D341Med (cell line): ENCODE measurements at places on chromosomes 12 and 14.

DNA sequence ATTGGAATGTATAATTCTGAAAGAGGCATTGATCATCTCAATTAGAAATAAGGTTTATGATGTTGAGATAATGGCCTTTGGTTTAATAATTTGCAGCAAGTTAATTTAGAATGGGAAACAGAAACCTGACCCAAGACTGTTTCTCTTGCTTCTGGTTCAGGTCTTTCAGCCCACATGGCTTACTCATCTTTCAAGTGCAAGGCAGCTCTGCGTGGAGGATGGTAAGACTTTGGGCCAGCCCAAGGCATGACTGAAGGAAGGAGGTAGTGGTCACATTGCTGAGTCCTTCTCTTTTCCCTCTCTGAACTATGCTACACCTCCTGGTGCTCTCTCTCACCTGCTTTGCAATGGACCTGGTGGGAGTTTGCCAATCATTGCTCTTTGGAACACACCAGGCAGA lies 98.7 kb downstream of the CAND1 start:
- DNase-seq = no peak

DNA sequence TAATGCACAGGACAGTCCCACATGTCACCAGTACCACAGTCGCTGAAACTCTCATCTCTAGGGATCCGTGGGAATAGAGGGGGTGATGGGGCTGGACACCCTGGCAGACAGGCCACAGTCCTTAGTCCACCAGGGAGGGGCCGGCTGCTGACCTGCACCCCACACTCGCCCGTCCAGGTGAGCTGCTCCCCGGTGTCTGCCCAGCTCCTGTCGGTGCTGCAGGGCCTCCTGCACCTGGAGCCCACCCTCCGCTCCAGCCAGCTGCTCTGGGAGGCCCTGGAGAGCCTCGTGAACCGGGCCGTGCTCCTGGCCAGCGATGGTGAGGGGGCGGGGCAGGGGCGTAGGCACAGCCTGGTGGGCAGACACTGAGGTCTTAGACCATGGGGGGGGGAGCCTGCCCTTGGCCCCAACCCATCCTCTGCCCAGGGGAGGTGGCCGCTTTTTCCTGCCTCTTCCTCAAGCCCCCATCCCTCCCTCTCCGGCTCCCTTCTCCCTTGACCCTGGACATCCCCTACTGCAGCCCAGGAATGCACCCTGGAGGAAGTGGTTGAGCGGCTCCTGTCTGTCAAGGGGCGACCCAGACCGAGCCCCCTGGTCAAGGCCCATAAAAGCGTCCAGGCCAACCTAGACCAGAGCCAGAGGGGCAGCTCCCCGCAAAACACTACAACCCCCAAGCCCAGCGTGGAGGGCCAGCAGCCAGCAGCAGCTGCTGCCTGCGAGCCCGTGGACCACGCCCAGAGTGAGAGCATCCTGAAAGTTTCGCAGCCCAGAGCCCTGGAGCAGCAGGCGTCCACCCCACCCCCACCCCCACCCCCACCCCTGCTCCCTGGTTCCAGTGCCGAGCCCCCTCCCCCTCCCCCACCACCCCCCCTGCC lies 17.1 kb upstream of the ADSS1 start:
- no peak for DNase-seq

GRCh38 chr12:96195845-96196451 lies 1.8 kb downstream of the ELK3 start:
- peak; percentile 53 for DNase-seq

- DNase-seq = no peak
Measured at GRCh38 chr12:58907391-58907790, 12.9 kb downstream of the LRIG3 start.

- DNase-seq = no peak
Measured at GRCh38 chr14:76765461-76765931, 4.2 kb downstream of the VASH1 start.

DNA sequence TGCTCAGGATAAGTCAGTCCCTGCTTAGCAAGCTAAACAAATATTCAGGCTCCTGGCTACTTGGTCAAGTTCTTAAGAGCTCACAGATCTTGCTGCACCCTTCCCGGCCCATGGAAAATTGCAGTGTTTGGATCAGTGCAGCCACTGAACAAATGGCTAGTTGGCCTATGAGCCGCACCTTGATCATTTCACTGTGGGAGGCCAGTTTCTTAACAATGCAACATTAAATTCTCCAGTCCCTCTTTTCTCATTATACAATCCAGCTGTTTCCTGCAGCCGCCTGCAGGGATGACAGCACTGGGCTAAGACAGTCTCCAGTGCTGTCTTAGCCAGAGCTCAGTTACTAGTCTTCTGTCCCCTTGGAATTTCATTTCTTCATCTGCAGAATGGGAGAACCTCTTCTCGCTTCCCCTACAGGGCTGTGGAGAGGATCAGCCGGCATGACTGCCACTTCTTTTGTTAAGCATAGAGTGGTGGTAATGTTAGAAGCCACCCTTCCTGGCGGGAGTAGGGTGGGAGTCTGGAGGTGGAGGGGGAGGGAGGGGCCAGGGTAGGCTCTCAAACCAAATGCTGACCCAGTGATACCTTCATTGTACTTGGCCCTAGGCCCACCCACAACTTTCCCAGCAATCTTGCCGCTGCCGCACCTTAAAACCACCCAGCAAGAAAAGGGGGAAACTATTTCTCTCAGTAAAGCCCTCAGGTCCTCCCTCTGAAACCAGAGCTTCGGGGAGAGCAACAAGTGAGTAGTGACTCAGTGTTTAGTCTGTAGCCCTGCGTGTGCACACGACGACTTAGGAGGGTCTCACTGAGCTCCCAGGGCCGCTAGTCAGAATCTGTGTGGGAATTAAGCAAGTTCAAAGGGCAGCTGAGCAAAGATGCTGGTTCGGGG lies 145.7 kb downstream of the NUAK1 start:
- no peak for DNase-seq

GRCh38 chr14:62428429-62429203 lies 616.6 kb downstream of the KCNH5 start:
- peak; percentile 62 for DNase-seq

GRCh38 chr12:54184024-54184805 lies 4.6 kb downstream of the SMUG1 start:
- DNase-seq = no peak

DNA sequence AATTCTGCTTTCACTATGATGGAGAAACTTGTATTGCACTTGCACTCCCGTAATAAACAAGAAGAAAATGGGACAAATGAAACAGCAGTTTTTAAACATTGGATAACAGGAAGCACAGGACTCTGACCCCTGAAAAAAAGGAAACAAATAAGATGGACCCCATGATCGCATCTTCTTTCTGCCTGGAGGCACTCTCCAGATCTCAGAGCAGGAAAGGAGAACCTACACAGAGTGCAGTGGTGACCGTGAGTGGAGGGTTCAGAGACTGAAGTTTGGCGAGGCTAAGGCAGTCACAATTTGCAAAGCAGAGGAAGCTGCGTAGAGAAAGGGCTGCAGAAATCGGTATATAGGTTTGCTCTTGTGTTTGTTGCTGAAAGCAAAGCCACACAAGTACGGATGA lies 6.1 kb upstream of the FGF6 start:
- no peak for DNase-seq

DNA sequence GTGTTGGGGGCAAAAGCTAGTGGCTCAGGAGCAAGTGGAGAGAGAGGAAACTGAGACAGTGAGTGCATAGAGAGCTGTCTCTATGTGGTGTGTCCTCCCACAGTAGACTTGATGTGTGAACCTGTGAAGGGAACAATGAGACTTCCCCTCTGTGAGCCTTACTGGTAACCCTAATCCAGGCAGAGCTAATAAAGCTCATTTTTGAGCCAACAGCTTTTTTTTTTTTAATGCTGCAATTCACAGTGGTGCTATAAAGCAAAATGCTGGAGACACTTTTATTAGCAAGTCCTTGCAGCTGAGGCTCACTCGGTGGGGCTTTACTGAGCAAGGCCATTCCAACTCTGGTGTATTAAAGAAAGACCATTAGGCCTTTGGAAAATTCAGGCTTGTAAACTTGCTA lies 26.9 kb downstream of the FBXW8 start:
- no peak for DNase-seq

DNA sequence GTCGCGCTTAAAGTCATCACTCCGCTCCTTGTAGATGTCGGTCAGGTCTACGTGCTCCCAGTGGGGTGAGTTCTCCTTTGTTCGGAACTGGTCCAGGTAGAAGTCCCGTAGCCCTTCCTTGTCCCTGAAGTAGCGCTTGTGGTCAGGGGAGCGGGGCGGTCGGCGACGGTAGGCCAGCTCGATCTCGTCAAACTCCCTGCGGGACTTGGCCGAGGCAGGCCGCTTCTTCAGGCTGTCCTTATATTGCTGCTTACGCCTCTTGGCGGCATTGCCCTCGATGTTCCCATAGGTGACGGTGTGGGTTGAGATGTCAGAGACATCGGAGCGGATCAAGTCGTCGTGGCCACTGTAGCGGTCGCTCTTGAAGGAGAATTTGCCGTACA lies 367.2 kb downstream of the EMP1 start:
- DNase-seq = no peak

GRCh38 chr12:40314927-40315326 lies 90.1 kb downstream of the LRRK2 start:
- no peak for DNase-seq

DNA sequence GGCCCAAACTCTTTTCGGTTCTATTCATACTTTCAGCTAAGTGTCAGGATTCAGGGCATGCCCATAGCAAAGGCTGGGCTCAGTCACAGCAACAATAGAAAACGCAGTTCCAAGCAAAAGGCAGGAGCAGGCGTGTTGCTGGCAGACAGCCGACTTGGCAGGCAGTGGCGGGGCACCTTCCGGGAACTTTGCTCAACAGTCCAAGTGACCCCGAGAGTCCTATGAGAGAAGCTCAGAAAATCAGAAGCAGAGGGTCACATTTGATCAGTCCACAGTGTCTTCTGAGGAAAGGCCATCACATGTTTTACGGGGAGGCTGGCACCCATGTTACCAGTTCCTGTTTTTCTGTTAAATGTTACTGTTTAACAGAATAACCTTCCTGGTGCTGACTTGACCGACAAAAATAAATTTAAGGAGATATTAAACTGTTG lies 115.0 kb downstream of the DACT1 start:
- no peak for DNase-seq

DNA sequence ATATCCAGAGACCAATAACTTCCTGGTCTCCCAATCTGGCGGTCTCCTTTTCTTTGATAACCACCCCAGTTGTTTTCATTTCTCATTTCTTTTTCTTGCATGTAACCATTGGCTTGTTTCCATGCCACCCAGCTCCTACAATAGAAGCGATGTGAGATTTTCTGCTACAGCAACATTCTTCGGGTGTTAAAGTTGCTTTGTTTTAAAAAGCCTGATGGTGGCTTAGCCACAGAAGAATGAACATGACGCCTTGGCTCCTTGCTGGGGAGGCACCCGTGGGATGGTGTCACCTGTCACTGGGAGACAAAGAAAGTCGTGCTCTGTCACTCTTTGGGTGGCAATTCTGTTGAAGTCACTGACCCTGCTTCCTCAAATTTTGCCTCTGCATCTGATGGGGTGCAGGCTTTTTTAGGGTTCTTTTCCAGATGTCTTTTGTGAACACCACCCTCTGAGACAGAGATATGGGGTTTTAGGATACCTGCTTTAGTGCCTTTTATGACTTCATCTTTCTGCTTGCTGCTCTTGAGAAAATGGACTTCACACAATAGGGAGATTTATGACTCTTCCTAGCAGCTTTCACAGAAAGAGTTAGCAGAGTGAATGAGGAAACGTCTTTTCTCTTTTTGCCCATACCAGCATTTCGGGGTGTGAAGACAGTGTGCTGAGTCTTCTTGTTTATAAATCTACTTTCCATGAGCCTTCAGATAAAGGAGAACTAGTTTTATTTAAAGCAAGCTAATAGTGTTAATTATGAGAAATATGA lies 265.3 kb upstream of the TBX3 start:
- no peak for DNase-seq

- no peak for DNase-seq
Measured at GRCh38 chr14:20499108-20499507, 6.2 kb upstream of the RNASE10 start.

DNA sequence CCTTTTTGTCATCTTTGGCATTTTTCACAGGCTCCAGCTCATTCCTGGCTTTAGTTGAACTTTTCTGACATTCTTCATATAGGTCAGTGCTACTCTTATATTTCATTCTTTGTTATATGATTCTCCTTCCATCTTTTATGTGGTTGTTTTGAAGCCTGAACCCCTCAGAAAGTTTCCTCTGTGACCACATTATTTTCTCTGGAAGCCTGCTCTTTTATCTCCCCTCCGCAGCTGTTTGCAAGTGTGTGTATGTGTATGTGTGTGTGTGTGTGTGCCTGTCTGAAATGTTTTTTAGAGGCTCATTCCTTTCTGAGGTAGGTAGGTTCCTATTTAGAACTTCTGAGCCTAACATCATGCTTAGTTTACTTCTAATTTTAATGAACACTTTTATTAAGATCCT lies 47.6 kb downstream of the ANO4 start:
- DNase-seq = no peak

DNA sequence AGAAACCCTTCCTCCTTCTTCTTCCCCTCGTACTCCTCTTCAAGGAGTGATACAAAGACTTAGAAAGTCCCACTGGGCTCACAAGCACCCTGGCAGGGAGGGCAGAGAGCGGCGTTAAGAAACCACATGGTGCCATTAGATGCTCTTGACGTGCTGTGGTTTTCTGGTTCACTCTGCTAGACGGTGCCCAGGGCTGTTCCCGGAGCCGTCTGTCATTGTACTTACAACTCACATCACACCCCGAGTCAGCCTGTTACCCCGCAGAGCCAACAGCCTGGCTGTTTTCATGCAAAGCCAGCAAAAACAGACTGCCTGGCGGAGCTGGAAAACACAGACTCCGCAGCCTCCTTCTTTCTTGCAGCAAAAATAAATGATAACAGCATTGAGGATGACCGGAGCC lies 232.6 kb upstream of the TBX3 start:
- no peak for DNase-seq

DNA sequence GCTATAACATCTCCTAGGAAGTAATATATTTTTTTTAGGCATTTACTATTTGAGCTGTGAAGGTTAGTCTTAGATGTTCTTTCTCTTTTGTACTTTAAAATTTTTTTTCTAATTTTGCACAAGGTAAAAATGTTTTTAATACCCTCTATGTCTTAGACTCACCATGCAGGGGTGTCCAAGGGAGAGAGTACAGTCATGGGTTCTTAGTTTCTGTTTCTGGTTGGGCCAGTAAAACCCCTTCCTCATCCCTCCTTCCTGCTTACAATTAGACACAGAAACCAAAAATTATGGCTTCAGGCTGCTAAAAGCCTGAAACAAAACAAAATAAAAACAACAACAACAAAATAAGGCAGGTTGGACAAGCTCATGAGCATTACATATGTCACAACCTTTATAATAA lies 193.0 kb downstream of the SYT1 start:
- no peak for DNase-seq

DNA sequence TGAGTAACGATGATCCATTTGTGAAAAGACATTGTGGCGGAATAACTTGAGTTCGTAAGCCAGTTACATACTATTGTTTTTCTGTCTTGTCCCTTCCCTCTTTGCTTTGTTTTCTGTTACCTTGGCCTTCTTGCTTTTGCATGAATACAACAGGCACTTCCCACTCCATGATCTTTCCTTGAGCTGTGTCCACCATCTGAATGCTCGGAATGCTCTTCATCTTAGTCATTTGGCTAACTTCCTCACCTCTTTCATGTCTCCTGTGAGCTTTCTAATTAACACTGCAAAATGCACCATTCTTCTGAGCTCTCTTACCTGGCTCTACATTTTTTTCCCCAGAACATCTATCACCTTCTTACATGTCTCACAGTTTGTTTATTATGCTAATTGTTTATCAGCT lies 10.0 kb downstream of the KNTC1 start:
- no peak for DNase-seq
